CD4-positive, alpha-beta T cell treated with Interleukin-15 for 1 hour (primary cell): ENCODE measurements at places on chromosomes 11 and 22.

GRCh38 chr11:44243086-44243485 is 66.9 kb downstream of the ALX4 start:
- no peak for DNase-seq

DNA sequence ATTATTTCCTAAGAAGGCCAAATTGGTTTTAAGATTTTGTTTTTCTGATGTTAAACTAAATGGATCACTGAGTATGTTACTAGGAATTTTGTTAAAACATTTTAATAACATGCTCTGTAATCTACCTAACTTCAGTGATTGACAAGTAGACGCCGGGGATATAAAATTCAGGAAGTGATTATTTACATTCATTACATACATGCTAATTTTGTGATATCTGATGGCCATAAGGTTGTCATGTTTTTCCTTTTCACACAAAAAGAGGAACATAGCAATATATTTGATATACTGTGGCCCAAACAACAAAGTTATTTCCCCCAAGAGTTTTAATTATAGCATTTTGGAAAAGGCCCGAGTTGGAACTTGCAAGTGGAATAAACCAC is 12.1 kb downstream of the SCUBE1 start:
- no peak for DNase-seq

DNA sequence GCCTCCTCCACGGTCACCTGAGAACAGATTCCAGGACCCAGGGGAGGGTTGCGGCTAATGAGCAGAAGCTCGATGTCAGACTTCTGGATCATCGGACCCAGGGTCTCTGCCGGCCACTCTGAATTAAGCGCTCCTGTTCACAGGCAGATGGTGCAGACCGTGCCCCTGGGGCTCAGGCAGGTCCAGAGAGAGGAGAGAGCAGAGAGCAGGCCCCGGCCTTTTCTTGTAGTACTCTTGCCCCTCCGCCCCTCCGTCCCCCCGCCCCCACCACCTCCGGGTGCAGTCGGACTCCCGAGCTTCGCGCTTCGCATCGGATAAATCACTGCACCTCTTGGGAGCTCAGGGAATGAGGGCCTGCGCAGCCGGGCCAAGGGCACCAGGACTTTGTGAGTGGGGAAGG is 50.3 kb downstream of the RPS6KA4 start:
- no peak for DNase-seq

DNA sequence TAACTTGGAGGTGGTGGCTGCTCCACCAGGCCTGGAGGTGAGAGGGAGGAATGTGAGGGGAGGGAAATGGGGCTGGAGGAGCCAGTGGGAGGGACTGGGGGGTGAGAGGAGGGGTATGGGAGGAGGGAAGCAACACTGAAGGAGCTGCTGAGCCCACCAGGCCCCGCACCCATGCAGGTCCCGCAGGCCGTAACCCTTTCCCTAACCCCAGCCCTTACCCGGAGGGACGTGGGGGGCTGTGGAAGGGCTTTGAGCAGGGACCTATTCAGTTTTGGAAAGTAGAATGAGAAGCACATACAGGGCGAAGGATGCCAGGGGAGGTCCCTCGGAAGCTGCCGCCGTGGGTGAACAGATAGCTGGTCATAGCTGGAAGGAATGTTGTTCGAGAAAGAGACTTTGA is 33.9 kb upstream of the CRYBB3 start:
- DNase-seq, result no peak

DNA sequence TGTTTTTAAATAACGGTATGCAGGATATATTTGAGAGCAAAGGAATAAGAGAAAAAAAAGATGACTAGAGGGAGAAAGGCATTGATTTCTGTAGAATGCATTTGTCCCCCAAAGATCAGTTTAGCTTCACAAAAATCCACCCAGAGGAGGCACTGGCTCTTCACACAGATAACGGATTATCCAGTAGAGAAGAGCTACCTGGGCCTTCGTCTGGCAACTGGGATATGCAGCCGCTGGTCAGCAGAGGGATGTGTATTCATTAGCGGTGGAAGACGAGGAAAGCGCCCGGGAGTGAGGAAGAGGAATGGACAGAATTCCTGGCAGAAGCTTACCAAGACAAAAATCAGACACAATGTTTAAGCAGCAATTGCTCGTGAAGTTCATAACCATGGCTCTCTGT is 5.6 kb upstream of the WT1 start:
- no peak for DNase-seq

DNA sequence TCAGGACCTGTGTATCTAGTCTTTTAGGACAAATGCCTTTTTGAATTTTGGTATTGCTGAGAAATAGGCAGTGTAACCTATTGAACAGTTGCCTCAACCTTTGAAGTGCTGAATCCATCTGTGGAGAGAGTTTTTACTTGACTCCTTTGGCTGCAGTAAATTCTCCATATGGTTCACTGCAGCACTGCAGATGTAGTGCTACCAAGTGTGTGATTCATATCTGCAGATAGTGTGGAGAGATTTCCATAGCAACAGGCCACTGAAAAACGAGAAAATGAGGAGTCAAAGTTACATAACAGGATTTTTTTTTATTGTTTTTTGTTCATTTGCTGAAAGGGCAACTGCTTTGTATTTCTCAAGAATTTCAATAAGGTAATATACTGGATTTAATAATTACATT is 356.1 kb downstream of the RAB38 start:
- no peak for DNase-seq

GRCh38 chr11:832529-833113 is at the start of gene CD151:
Gene CD151, plus strand, starts transcription at chr11:832952. Its CDS starts 3,118 bp downstream, at chr11:836070.
- no peak for DNase-seq

DNA sequence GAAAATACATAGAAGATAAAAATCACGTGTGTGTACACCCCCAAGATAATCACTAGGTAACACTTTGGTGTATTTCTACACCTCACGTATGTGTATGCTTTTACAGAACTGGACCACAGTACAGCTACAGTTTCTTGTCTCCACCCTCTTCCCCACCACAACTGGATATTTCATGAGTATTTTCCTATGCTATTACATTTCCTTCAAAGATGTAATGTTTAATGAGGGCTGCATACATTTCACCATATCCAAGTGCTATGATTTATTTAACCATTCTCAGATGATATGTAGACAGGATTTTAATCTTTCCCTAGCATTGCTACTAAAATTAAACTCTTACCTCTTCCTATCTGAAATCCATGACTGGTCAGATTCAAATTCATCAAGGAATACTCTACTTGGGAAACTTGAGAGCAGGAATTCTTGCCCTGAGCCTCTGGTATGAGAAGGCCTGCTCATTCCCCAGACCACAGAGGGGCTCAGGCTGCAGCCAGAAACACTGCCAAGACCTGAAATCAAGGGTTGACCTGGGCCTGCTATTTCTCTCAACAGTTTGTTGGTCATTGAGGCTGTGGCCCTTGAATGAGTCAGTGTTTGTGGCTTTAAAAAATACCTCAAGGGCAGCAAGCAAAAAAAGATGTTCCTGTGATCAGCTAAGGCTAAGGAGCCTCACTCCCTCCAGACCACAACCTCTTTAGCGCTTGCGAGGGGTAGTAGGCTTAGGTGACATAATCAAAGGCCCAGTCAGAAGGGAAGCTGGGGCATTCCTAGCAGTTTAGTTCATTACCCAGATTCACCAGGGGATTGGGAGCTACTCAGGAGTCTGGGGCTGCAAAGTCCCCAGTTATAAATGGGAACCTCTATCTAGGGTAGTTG is 55.5 kb downstream of the ABTB2 start:
- DNase-seq, result no peak

DNA sequence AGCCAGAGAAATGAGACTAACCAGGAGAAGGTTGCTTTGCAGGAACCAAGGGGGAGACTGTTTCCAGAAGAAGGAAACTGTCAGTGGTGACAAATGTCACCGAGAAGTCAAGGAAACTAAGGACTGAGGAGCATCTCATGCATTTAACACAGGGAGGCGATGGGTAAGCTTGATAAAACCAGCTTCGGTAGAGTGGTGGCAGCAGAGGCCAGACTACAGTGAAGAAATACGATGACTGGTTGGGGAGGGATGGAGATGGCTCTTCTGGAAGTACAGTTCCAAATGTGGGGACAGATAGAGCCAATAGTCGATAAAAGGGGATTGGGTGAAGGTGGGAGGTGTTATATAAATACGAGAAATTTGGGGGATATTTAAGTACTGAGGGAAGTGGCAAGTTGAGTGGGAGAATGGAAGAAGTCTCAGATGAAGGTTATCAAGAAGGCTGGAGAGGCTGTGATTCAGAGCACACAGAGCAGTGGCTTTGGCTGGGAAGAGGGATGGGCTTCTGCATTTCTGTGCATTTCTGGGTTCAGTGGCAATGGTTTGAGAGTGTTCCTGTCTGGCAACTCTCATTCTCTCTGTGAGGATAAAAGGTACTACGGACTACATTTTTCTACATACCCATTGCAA is 29.2 kb downstream of the SC5D start:
- DNase-seq, result peak; percentile 38
